Stimulated activated CD4-positive, alpha-beta T cell treated with anti-CD3 and anti-CD28 coated beads, Interleukin-4, amount 100 ng/mL, for 48 hours (primary cell): ENCODE measurements at places on chromosomes 11 and 22.

DNA sequence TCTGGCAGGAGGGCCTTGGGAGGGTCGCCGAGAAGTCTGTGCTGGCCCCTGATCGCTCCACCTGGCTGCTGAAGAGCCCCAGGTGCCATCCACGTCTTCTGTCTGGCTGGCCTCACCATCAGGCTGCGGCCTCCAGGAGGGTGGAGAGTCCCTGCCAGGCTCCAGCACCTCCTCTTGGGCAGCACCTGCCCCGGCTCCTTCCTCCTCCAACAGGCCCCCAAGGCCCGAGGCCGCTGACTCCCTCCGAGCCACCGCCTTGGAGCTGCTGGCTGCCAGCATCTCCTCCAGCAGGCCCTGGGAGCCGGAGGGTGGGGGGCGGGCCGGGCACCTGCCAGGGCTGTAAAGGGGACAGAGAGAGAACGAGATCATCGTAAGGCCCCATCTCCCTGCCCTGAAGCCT, 22.3 kb downstream of the TNKS1BP1 start:
- no peak for DNase-seq

DNA sequence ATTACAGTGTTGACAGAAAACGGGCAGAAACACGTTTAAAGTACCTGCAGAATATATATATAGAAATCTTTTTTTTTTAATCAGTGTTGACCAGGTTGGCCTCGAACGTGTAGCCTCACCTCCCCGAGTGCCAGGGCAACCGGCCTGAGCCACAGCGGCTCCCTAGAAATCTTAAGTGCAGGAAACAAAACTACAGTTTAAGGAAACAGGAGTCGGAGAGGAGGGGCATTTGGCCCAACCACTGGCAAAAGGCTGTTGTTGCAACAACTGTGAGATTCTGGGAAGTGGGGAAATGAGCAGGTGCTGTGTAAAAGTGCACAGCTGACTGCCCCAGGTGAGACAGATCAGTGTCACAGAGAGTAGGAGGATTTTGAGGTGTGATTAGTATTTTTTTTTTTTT, 3.7 kb downstream of the YWHAH start:
- DNase-seq = no peak

GRCh38 chr11:95592471-95592870, 197.1 kb downstream of the FAM76B start:
- DNase-seq = no peak

GRCh38 chr11:62506413-62507124, 40.0 kb downstream of the AHNAK start:
- DNase-seq = no peak

GRCh38 chr11:130918081-130918480, 1.8 kb upstream of the SNX19 start:
- no peak for DNase-seq

DNA sequence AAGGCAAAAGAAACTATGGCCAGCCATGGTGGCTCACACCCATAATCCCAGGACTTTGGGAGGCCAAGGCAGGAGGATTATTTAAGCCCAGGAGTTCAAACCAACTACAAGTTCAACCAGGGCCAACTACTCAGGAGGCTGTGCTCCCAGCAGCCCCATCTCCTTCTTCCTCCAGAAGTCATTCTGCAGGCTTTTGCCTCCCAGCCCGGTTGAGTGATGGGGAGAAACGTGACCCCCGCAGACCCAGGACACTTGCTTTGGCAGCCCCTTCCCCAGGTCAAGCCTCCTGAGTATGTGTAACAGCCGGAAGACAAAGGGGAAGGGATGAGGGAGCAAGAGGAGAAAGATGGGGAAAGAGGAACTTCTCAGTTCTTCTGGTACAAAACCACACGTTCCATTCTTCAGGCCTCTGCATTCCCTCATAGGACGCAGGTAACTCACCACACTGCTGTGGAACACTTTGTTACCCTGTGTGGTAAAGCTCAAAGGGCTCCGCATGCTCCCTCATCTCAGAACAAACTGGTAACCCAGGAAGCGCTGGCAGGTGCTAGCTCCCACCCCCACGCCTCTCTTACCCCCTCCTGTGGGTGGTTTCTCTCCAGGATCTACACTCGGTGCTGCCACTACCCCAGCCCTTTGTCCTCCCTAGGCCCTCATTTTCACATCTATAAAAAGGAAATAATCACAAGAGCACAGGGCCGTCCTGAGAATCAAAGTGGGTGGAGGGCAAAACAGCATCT, 4.0 kb downstream of the SULT4A1 start:
- DNase-seq = no peak

- no peak for DNase-seq
Measured at GRCh38 chr11:130022799-130023198, 20.2 kb upstream of the PRDM10 start.

- DNase-seq = no peak
Measured at GRCh38 chr11:45233804-45234170, 52.4 kb downstream of the SYT13 start.

GRCh38 chr22:45067731-45068130, 57.9 kb upstream of the PHF21B start:
- no peak for DNase-seq

DNA sequence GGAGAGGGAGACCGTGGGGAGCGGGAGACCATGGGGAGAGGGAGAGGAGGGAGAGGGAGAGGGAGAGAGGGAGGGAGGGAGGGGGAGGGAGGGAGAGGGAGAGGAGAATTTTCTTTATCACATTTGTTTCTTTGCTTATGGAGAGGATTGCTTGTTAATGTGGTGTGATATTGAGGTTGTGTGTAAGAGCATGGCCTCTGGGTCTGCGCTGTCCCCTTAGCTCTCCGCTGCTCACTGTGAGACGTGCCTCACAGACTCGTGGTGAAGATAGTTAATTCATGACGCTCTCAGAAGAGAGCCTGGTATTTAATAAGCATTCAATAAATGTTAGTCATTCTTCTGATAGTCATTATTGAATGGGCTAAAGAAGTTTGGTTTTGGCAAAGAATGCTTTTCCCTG, 26.2 kb downstream of the PPFIA1 start:
- DNase-seq = no peak

DNA sequence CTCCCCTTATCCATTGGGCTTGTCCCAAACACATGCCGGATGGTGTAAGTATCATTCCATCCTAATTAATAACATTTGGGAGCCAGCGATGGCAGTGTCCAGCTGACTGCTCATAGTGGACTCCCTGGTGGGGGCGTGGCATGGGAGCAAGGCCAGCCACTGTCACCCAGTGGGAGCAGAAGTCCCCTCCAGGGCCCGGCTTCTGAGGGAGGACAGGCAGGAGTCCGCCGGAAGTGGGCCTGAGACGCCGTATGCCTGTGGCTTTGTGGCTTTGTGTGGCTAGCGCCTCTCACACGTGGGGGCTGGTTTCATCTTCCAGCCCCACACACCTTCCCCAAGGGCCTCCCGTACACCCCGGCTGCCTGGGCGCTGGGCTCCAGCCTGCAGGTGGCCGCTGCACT, 124.5 kb downstream of the KCNQ1 start:
- no peak for DNase-seq
